ENCODE measurements at places on chromosomes 2 and 18. TPM values are rescaled to one million over a fixed set of nuclear protein-coding genes. Genes with fewer than 3 reads are reported as not detected.

Gene TUBB8B
- not detected for total RNA-seq

Gene PNPT1
- 4.2 TPM for total RNA-seq

Gene ABCG5
- total RNA-seq = 4.0 TPM

Gene C1D
- total RNA-seq = not detected

Gene DSG2
- 10.5 TPM for total RNA-seq

Gene MAP3K19
- not detected for total RNA-seq

Gene ATP6V1C2
- total RNA-seq = 6.0 TPM

Gene POTEJ
- total RNA-seq = not detected

Gene LRP1B
- not detected for total RNA-seq

Gene ANKAR
- 0.75 TPM for total RNA-seq

GRCh38 chr2:170502361-170503130 lies 212.6 kb upstream of the SP5 start:
- DNase-seq = no peak

DNA sequence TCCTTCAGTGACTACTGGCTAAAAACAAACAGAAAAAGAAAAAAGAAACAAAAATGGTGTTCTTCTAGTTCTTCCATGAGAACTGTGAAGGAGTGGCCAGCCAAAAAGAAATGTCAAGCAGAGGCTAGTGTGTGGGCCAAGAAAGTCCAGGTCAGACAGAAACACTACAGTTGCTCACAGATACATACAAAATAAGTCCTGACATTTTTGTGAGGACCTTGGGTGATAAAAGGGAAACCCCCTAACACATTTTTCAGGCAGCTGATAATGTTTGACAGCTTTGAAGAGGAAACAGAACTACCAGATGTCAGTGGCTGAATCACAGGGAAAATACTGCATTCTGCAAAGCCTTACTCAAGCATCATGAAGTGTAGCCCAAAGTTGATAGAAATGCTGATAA lies 28.1 kb downstream of the ARHGAP25 start:
- no peak for DNase-seq

GRCh38 chr2:239625156-239625845 lies 224.5 kb upstream of the HDAC4 start:
- DNase-seq = no peak

GRCh38 chr2:237714690-237715458 lies 83.7 kb upstream of the RBM44 start:
- no peak for DNase-seq

DNA sequence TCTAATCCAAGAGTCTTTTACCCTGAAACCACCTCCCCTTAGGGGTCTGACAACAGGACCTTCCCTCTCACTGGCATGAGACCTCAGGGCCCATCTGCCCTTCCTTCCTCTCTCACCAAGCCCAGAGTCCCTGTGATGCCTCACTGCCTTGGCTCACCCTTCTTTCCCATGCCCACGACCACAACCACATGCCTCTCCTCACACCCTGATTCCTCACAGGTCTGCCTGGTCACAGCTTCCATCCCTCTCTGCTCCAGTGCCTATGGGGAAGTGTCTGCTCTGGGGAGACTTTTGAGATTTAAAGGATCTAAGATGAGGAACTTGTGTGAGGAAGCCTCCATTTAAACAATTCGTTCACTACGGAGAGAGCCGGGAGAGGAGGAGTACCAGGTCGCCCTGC lies 98.9 kb upstream of the SH3BP4 start:
- DNase-seq = no peak

- no peak for DNase-seq
Observed at GRCh38 chr2:238774071-238774470, 73.8 kb upstream of the TWIST2 start.

DNA sequence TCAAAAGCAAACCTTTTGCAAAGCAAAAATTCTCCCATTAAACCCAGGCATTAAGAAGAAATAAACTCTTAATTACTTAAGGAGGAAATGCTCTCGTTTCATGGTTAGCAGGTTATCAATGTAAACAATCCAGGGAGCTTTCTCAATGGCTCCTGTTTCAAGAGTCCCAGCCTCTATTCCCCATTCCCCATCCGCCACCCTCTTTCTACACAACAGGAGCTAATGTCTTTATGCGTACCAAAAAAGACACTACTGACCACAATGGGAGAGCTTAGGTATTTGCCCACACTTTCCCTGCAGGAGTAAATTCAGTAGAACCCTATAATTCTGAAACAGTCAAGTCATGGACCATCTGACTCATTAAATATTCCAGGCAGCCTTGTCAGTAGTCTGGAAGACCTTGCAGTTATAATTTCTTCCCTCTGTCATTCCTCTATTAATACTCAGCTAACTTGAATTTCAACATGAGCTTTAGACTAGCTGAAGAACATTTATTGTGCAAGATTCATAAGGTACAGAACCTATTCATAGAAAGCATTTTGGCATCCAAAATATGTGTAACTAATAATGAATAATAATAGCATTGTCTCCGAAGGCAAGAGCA lies 48.6 kb downstream of the SLC8A1 start:
- no peak for DNase-seq

- no peak for DNase-seq
Observed at GRCh38 chr18:63949068-63949737, at the start of gene HMSD. HMSD (plus strand) TSS chr18:63949301; CDS start chr18:63953456, 4,155 bp downstream.

DNA sequence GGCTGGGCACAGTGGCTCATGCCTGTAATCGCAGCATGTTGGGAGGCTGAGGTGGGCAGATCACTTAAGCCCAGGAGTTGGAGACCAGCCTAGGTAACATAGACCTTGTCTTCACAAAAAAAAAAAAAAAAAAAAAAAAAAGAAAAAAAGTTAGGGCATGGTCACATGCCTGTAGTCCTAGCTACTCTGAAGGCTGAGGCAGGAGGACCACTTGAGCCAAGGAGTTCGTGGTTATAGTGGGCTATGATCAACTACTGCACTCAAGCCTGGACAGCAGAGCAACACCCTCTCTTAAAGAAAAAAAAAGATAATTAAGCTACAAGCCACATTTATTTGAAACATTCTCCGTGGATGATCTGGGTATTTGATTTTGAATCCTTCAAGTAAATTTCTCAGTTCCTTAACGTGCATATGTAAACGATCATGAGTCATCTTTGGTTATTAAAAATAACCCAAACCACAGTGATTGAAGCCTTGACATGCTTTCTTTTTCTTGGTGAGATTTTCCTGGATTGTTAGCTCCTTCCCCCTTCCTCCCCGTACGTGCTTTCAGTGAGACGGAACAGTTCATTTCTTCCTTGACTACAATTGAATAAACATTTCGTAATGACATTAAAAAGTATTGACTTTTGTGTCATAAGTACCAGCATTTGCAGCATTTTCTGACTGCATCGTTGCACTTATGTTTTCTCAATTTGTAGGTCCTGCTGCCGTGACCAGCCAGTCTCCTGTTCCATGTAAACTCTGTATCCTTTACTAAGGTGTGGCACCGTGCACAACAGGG lies 20.3 kb downstream of the RMC1 start:
- no peak for DNase-seq

DNA sequence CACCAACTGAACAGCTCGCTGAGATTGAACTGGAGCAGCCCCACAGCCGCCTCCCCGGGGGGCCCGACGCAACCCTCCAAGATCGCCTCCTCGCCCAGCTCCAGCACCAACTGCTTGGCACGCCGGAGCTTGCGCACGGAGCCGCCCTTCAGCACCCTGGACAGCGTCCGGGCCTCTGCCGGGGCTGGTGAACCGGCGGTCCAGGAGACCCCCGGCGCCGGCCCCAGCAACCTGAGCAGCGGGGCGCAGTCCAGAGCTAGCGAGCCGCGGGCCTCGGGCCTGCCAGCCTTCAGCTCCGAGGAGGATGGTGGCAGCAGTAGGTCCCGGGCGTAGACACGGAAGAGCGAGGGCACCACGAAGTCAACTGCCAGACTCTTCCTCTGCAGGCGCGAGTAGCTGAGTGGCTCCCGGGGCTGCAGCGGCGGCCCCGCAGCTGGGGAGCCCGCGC lies 1.2 kb downstream of the ALK start:
- no peak for DNase-seq

- DNase-seq = no peak
Observed at GRCh38 chr2:62724886-62725711, 19.6 kb downstream of the EHBP1 start.

GRCh38 chr18:77376043-77376732 lies 126.5 kb downstream of the GALR1 start:
- no peak for DNase-seq

- no peak for DNase-seq
Observed at GRCh38 chr2:102171946-102172345, 14.9 kb upstream of the IL1RL2 start.

- no peak for DNase-seq
Observed at GRCh38 chr2:101545950-101546349, 71.0 kb upstream of the RFX8 start.

- DNase-seq = no peak
Observed at GRCh38 chr18:13245481-13246000, 27.0 kb downstream of the LDLRAD4 start.

GRCh38 chr18:32674491-32674890 lies 98.3 kb downstream of the KLHL14 start:
- no peak for DNase-seq

GRCh38 chr2:170300993-170301392 lies 123.0 kb downstream of the MYO3B start:
- DNase-seq = no peak

DNA sequence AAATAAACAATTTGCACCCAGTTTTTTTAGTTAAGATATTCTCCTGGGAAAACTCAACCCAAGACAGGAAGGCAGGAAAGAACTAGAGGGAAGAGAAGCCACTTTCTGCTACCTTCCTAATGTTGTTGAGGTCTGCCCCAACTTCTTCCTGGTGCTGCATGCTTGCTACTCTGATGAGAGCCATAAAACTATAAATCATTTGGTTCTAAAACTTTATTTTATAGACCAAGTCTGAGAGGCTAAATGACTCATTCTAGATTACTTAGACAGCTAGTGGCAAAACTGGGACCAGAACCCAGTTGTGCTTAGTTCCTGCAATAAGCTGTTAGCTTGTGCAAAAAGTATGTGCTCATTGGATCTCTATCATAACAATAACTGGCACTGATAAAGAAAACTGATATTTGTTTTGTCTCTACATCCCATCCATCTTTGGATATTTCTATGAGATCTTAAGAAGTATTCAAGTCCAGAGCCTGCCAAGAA lies 344.9 kb upstream of the SLC14A2 start:
- DNase-seq = no peak

DNA sequence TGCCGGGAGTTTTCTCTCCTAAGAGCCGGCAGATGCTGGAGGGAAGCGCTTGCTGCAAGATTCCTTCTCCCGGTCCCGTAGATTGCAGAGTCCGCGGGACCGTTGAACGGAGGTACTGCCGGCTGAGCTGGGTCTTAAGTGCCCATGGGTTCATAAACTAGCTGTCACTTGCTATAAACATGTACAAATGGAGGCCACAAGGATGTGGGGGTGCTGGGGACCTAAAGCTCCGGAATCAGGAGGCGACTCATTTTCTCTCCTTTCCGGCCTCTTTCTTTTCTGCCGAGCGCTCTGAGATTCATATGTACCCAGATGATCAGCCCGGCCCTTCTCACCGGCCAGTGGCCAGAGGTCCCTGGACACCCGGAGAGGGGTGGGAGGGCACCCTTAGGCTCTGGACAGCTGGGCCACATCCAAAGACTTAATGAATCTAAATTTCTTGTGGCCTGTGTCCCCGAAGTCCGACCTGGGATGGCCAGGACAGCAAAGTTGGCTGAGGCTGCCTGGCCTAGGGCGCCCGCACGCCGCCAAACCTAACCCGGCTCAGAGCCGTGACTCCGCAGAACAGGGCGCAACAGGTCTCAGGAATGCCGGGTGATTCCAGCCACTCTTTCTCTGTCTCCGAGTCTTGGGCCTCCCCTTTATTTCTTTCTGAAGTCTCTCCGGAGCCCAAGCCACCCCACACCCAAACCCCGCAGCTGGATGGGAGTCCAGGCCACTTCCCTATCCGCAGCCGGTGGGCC lies 2.4 kb upstream of the PAX3 start:
- no peak for DNase-seq

GRCh38 chr2:96535331-96535730 lies 1.2 kb upstream of the ARID5A start:
- no peak for DNase-seq

DNA sequence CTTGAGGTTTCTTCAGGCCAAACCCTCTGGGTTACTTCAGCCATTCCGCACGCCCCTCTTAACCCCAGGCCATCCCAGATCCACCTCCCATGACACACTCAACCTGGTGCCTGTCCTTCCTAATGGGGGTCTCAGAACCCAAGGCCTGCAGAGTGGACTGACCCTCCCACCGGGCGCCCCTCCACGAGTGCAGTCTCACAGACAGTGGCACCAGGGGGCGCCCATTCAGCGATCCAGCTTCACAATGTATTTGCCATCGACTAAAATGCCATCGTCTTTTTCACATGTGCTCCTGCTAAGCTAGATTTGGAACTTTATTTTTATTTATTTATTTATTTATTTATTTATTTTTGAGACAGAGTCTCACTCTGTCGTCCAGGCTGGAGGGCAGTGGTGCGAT lies 38.5 kb downstream of the INPP5D start:
- DNase-seq = no peak

DNA sequence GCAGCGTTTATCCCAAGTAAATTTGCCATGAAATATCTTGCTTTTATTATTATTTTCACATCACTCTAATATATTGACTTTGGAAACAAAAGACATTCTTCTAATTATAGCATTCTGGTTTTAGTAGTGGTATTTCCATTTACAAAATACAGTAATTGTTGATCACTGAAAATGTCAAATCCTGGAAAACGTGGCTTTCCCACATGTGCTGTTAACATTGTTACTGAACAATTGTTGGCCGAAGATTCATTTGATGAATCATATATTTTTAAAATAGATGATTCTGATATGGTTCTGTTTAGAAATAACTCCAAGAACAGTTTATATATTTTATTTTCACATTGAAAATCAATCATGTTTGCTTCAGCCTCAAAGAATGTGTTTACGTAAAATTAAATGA lies 32.9 kb downstream of the SP140 start:
- no peak for DNase-seq

- DNase-seq = no peak
Observed at GRCh38 chr2:68032702-68033101, 30.1 kb downstream of the C1D start.

DNA sequence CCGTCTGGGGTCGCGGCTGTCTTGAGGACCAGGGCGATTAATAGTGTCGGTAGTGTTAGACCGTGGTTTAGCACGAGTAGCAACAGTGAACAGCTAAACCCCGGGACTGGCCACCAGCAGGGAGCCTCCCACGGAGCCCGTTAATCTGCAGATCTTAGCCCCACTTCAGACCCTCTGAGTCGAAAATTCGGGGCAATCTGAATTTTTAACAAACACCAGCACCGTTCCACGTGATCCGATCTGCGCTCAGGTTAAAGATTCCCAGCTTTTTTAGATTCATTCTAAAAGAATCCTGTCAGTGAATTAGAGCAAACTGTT lies 479 bp upstream of the ATP5F1A start:
- no peak for DNase-seq

GRCh38 chr18:24741965-24742724 lies 281.7 kb downstream of the HRH4 start:
- no peak for DNase-seq

DNA sequence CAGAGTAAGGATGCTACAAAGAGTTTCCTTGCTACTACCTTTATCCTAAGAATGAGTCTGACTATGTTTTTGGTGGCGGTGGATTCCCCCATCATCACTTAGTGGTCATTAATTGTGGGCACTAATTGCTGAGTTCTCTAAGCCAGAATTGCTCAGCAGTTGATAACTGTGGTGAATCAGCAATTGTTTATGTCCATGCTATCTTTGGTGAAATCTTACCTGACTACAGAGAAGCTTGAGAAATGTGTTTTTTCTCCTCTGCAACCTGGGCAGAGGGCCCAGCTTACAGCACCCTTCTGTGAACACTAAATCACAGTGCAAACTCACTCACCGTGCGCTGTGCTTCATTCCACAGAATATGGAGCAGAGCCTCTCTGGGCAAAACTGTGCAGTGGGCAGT lies 683.6 kb downstream of the CNTNAP5 start:
- DNase-seq = no peak

Measured in ascending aorta (tissue), 2 donors.